GM23248 (cell line): ENCODE measurements at places on chromosomes 12 and 14. TPM values are rescaled to one million over a fixed set of nuclear protein-coding genes. Genes with fewer than 3 reads are reported as not detected.

DNA sequence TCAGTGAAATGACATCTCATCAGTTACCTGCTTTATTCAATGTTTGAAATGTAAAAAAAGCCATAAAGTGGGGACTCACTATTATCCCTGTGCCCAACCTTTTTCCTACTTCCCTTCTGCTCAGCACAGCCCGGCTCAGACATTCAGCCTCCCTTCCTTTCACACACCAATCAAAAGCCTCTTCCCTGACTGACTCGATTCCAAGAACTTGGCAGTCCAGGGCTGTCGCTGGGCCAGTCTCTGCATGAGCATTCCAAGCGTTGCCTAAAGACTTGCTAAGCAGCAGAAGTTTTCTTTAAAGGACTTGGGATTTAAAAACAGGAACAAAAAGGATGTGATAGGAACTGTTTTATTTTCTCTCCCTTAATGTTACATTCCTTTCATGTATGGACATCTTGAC lies 22.7 kb downstream of the ITPR2 start:
- H3K4me3 ChIP-seq, result peak overlapping the region; percentile 56
- H3K36me3 ChIP-seq, result no peaks in the 10 kb centered on the region
- DNase-seq, result peak; percentile 88
- no peaks in the 10 kb centered on the region for H3K27me3 ChIP-seq
- H3K4me1 ChIP-seq, result peaks cover 20% of the 10 kb centered on the region

GRCh38 chr12:12334367-12335040 lies 15.5 kb downstream of the MANSC1 start:
- no peaks in the 10 kb centered on the region for H3K36me3 ChIP-seq
- H3K4me1 ChIP-seq, result no peaks in the 10 kb centered on the region
- no peaks in the 10 kb centered on the region for H3K27me3 ChIP-seq
- DNase-seq, result peak; percentile 70
- no peak overlapping the region for H3K27ac ChIP-seq
- H3K4me3 ChIP-seq, result no peak overlapping the region

DNA sequence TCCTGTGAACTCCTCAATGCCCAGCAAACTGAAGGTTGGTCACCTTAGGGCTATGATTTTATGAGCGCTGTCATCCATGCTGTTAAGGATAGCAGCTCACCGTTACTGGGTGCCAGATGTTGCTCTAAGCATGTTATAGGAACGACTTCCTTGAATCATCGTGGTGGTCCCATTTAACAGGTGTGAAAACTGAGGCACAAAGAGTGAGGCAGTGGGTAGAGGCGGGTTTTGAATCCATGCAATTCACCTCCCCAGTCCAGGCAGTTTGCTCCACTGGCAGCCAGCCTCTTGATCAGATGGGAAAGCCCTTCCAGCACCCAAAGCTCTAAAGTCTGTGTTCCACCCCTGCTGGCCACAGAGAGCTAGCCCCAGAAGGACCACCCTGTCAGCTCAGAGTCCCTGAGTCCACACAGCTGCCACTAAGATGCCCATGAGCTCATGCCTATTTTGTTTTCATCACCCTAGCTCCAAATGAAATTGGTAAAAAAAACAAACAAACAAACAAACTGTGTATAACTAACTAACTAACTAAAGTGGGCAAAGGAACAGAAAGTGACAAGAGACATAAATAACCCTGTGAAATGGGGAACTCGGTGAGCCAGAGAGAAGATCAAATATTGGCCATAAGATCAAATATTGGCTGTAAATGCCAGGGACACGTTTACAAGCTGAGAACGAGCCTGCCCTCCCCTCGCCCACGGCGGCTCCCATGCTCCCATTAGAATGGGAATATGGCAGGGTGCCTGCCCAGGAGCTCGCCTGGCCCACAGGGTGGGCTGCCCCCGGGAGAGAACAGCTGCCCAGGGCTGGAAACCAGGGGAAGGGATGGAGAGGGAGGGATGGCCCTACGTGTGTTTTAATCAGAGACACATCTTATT lies 72.3 kb upstream of the RFLNA start:
- H3K4me3 ChIP-seq, result no peak overlapping the region
- H3K27ac ChIP-seq, result no peak overlapping the region
- no peak for DNase-seq
- H3K27me3 ChIP-seq, result peaks cover 8% of the 10 kb centered on the region; the same call in 1 of the 2 replicates
- H3K4me1 ChIP-seq, result peaks cover 9% of the 10 kb centered on the region; the same call in 1 of the 2 replicates

GRCh38 chr14:94163796-94164195 lies 10.3 kb upstream of the PPP4R4 start:
- H3K36me3 ChIP-seq, result no peaks in the 10 kb centered on the region
- no peak overlapping the region for H3K27ac ChIP-seq
- H3K27me3 ChIP-seq, result peaks cover 7% of the 10 kb centered on the region
- no peaks in the 10 kb centered on the region for H3K4me1 ChIP-seq
- H3K4me3 ChIP-seq, result no peak overlapping the region
- DNase-seq, result no peak

DNA sequence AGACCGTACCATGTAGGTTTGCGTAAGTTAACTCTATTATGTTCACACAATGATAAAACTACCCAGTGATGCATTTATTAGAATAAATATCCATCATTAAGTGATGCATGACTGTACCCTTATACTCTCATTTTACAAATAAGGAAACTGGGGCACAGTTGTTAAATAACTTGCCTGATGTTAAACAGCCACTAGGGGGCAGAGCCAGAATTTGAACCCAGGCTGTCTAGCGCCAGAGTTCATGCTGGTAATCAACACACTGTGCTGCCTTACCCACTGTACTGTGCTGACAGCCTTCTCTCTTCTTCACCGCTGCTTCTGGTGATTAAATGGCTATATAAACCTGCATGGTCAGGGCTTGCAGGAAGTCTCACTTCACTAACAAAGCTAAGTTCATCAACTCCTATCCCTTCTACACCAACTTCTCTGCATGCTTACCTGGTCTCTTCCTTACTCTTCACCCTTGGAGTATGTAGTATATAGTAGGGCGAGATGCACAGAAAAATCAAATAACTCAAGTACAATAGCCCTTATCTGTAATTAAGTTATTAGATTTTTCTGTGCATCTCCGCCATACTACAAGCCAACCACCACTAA lies 43.6 kb upstream of the APPL2 start:
- H3K27me3 ChIP-seq, result no peaks in the 10 kb centered on the region
- no peak overlapping the region for H3K4me3 ChIP-seq

DNA sequence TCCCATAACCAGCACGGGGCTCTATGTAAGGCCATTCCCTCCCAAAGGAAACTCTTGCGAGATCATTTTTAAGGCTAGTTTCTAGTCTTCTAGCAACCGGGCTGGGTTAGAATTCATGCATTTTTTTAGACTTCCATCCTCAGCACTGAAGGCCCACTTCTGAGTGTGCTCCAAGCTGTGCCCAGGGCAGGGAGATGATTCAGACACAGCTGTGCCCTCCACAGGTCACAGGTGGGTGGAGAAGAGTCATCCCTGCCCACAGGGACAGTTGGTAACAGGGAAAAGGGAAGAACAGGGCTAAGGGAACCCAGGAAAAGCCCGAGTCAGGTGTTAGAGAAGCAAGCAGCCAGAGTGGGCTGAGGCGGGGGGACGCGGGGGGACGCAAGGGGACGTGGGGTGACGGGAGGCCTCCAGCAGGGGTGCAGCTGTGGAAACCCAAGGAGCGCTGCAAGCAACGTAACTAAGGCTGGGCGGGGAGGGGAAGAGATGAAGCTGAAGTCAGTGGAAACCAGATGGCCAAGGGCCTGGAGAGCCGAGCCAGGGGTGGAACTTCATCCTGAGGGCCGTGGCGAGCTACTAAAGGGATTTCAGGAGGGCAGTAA lies 27.2 kb upstream of the PPP2R5C start:
- H3K36me3 ChIP-seq, result no peaks in the 10 kb centered on the region
- peaks cover 12% of the 10 kb centered on the region for H3K4me1 ChIP-seq
- no peak overlapping the region for H3K4me3 ChIP-seq
- DNase-seq, result no peak
- no peak overlapping the region for H3K27ac ChIP-seq
- peaks cover 8% of the 10 kb centered on the region for H3K27me3 ChIP-seq

- peaks cover 74% of the 10 kb centered on the region for H3K36me3 ChIP-seq
- H3K4me1 ChIP-seq, result peaks cover 54% of the 10 kb centered on the region
- no peak overlapping the region for H3K4me3 ChIP-seq
- no peak for DNase-seq
- H3K27me3 ChIP-seq, result no peaks in the 10 kb centered on the region
Observed at GRCh38 chr12:108650083-108650482, 16.4 kb upstream of the SELPLG start.

GRCh38 chr14:23436327-23437132 lies 1.1 kb upstream of the MYH7 start:
- no peaks in the 10 kb centered on the region for H3K4me1 ChIP-seq
- H3K27me3 ChIP-seq, result peaks cover 8% of the 10 kb centered on the region
- H3K36me3 ChIP-seq, result no peaks in the 10 kb centered on the region
- no peak for DNase-seq

GRCh38 chr12:78933014-78933413 lies 68.4 kb downstream of the SYT1 start:
- no peak for DNase-seq
- H3K27ac ChIP-seq, result no peak overlapping the region
- no peaks in the 10 kb centered on the region for H3K36me3 ChIP-seq
- H3K4me1 ChIP-seq, result no peaks in the 10 kb centered on the region; the same call in 1 of the 2 replicates
- H3K4me3 ChIP-seq, result no peak overlapping the region
- no peaks in the 10 kb centered on the region for H3K27me3 ChIP-seq

DNA sequence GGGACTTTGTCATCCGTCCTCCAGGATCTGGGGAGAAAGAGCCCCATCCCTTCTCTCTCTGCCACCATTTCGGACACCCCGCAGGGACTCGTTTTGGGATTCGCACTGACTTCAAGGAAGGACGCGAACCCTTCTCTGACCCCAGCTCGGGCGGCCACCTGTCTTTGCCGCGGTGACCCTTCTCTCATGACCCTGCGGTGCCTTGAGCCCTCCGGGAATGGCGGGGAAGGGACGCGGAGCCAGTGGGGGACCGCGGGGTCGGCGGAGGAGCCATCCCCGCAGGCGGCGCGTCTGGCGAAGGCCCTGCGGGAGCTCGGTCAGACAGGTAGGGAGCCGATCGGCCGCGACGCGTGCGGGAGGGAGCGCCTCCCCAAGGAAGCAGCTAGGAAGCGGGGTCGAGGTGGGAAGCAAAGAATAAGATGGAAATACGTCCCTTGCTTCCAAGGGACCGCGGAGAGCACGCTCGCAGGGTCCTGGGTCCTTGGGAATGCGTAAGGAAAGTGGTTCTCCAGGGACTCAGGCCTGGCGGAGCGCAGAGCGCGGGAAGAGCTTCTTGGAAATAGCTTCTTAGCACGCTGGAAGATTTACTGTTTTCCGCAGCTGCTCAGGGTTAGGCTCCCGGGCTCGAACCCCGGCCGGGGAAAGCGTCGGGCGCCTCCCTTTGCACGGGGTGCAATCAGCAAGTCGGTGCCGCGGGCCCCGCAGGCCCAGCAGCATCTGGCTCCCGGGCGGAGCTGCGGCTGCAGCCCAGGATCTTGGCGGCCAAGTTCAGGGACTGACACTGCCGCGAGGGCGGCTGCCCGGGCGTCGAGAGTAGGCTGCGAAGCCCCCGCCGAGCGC lies 457 bp downstream of the SOCS2 start:
- H3K4me1 ChIP-seq, result peaks cover 34% of the 10 kb centered on the region
- DNase-seq, result peak; percentile 76
- peak overlapping the region; percentile 70 for H3K27ac ChIP-seq
- H3K27me3 ChIP-seq, result no peaks in the 10 kb centered on the region
- H3K36me3 ChIP-seq, result peaks cover 18% of the 10 kb centered on the region

DNA sequence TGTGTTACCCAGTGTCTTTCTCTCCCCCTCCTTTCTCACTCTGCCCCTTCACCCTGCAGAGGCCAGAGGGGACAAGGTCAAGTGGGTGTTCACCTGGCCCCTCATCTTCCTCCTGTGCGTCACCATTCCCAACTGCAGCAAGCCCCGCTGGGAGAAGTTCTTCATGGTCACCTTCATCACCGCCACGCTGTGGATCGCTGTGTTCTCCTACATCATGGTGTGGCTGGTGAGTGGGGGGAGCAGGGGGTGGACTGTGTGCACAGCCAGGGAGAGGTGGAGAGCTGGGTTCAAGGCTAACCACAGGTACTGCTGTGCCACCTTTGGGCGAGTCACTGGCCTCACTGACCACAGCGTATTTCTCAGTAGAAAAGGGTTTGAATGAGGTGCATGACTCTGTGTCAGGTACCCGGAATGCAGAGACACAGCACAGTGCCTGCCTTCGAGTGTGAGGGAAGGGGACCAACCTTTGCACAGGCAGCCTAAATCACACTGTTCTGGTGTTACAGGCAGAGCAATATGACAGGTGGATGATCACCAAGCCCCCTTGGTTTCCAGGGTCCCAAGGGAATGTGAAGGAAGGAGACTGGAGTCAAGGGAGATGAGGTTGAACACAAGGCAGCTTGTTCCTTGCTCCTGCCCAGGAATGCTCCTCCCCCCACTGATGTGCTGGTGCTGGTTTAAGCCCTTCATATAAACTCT lies 30.8 kb upstream of the RIN3 start:
- no peaks in the 10 kb centered on the region for H3K36me3 ChIP-seq
- H3K4me3 ChIP-seq, result no peak overlapping the region
- no peaks in the 10 kb centered on the region for H3K27me3 ChIP-seq
- H3K4me1 ChIP-seq, result no peaks in the 10 kb centered on the region
- no peak overlapping the region for H3K27ac ChIP-seq

- no peak overlapping the region for H3K4me3 ChIP-seq
- H3K27ac ChIP-seq, result no peak overlapping the region
- H3K4me1 ChIP-seq, result no peaks in the 10 kb centered on the region
Observed at GRCh38 chr14:104111301-104112112, 26.0 kb downstream of the ASPG start.

GRCh38 chr14:92352158-92352985 lies 29.4 kb downstream of the SLC24A4 start:
- peaks cover 44% of the 10 kb centered on the region for H3K27me3 ChIP-seq
- no peak overlapping the region for H3K4me3 ChIP-seq
- no peaks in the 10 kb centered on the region for H3K4me1 ChIP-seq
- no peaks in the 10 kb centered on the region for H3K36me3 ChIP-seq

- no peaks in the 10 kb centered on the region for H3K27me3 ChIP-seq
- no peak overlapping the region for H3K4me3 ChIP-seq
- no peaks in the 10 kb centered on the region for H3K36me3 ChIP-seq
- H3K27ac ChIP-seq, result no peak overlapping the region
- peaks cover 7% of the 10 kb centered on the region; the same call in 1 of the 2 replicates for H3K4me1 ChIP-seq
Observed at GRCh38 chr12:51281202-51281924, 11.1 kb upstream of the SMAGP start.

GRCh38 chr12:98725476-98726247 lies 80.6 kb downstream of the APAF1 start:
- peaks cover 34% of the 10 kb centered on the region for H3K36me3 ChIP-seq
- H3K27me3 ChIP-seq, result no peaks in the 10 kb centered on the region
- DNase-seq, result peak; percentile 84
- H3K27ac ChIP-seq, result peak overlapping the region; percentile 30; the same call in 1 of the 2 replicates
- no peak overlapping the region for H3K4me3 ChIP-seq
- peaks cover 19% of the 10 kb centered on the region for H3K4me1 ChIP-seq

GRCh38 chr12:99068993-99069747 lies 424.1 kb downstream of the APAF1 start:
- H3K4me1 ChIP-seq, result no peaks in the 10 kb centered on the region
- DNase-seq, result no peak
- no peak overlapping the region for H3K27ac ChIP-seq
- H3K27me3 ChIP-seq, result no peaks in the 10 kb centered on the region
- no peaks in the 10 kb centered on the region for H3K36me3 ChIP-seq

GRCh38 chr12:77979597-77980250 lies 149.0 kb downstream of the NAV3 start:
- H3K27me3 ChIP-seq, result no peaks in the 10 kb centered on the region
- no peak overlapping the region for H3K27ac ChIP-seq
- DNase-seq, result peak; percentile 25

Gene ST8SIA1
- total RNA-seq, result not detected in 2 replicates

Gene ZFHX2
- under 0.01 TPM in 1 of 2 replicates, not detected in the other for total RNA-seq

Gene TNFRSF1A
- 247 and 343 TPM in 2 replicates for total RNA-seq

Gene VSIG10
- 11.6 and 40.1 TPM in 2 replicates for total RNA-seq

Gene PAH
- total RNA-seq, result not detected in 2 replicates

Gene SNAPC1
- 32.1 and 35.9 TPM in 2 replicates for total RNA-seq

Gene BCL2L14
- total RNA-seq, result not detected in 2 replicates

Gene PTHLH
- 0.51 and 6.4 TPM in 2 replicates for total RNA-seq

Gene CCNK
- total RNA-seq, result 4.4 and 20.9 TPM in 2 replicates

Gene MRPL51
- total RNA-seq, result 29.8 and 68.3 TPM in 2 replicates

Gene HOTAIR
- not detected in 2 replicates for total RNA-seq

Gene WNK1
- 41.5 and 55.6 TPM in 2 replicates for total RNA-seq
